Stimulated activated CD4-positive, alpha-beta T cell treated with anti-CD3 and anti-CD28 coated beads, TNF-alpha, amount 100 ng/mL, for 4 hours (primary cell): ENCODE measurements at places on chromosomes 12 and 14.

DNA sequence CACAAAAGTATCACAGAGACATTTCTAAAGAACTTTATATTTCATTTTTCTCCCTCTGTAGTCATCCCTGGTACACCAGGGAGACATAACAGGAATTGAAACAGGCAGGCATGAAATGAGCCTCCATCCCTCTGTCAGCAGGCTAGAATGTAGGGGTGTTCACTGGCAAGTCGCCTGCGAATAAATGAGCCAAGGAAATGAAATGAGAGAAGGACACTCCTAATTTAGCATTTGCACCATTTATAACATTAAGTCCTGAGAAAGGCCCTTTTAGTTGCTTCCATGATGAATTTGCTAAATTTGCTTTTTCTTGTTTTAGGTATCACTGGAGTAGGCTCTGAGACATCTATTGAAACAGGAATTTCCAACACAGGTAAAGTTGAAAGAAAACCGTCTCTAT, 192.4 kb upstream of the CNTN1 start:
- no peak for DNase-seq

GRCh38 chr12:69338120-69338859, 9.9 kb upstream of the LYZ start:
- no peak for DNase-seq

DNA sequence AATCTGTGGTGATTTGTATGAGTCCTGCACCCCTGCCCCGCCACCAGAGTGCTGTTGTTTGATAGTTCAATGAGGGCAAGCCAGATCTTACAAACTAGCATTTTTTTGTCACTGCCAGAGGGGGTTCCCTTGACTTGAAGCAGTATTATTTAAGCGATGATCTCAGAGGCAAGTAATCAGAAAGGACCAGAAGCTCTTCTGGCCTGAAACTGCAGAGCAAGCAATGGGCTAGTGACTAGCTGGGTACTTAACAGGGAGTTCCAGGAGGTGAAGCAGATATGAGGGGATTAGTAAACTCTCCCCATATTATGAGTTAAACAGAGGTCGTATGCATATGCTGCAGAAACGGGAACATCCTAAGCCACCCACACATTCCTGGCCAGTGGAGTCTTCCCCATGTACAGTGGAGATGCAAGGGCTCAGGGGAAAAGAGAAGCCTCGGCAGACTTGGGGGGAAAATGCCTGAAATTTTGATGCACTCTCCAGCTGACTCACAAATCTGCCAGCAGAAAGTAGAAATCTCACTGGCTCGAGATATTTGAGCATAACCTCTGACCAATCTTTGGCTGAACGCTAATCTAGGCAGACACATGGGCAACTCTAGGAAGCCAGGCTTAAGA, 8.3 kb upstream of the CRACR2A start:
- DNase-seq, result no peak

GRCh38 chr12:88362439-88362838, 217.8 kb downstream of the KITLG start:
- DNase-seq, result no peak

GRCh38 chr14:68235011-68235410, 415.4 kb downstream of the RAD51B start:
- no peak for DNase-seq

DNA sequence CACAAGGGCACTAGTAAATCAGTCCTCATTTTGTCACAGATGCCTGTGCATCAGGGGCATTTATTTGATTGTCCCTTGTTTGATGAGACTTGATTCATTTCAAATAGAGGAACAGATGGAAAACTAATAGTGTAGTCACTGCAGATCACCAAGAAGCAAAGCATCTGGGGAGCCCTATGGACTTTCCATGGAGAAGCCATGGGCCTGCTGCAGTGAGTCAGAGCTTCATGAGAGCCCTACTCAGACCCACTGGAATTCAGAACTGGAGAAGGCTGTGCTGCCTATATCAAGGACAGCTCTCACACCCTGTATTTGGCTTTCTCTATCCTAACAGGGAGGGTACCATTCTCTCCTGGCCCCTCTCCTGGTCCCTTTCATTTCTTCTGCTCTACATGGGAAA, 126.2 kb downstream of the GRIP1 start:
- DNase-seq, result no peak

- no peak for DNase-seq
Observed at GRCh38 chr14:86613786-86614185, 1083.8 kb downstream of the FLRT2 start.

DNA sequence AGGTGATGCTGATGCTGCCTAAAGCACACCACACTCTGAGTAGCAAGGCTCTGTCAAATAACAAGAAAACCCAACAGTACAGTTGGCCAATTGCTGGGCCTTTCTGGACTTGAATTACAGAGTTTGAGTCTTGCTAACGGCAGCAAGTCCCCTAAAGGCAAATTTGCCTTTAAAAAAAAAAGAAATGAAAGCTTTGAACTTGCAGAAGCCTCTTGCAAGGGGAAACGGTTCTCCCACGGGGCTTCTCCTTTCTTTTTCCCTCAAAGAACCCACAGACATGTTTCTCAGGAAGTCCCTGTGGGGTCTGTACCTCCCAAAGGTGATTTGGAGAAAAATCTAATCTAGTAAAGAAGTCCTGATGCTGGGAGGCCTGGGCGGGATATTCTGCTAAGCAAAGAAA, 191.3 kb upstream of the MYL2 start:
- DNase-seq, result no peak

- DNase-seq, result peak; percentile 15
Observed at GRCh38 chr14:75418850-75419768, 8.7 kb upstream of the JDP2 start.

DNA sequence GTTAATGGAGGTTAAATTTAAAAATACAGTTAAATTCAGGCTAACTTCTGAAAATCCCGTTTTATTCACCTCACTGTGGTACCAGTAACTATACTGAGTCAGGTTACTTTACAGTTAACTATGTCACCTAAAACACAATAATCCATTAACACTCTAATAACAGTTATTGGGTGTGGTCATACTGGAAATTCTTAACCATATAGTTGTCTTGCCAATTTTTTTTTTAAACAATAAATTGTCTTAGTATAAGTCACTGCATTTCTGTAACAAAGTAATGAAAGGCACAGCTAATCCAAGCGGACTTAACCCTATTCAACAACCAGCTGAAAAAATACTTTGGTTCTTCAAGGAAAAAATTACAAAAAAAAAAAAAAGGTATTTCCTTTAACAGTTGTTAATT, 16.2 kb upstream of the PHLDA1 start:
- DNase-seq, result no peak

DNA sequence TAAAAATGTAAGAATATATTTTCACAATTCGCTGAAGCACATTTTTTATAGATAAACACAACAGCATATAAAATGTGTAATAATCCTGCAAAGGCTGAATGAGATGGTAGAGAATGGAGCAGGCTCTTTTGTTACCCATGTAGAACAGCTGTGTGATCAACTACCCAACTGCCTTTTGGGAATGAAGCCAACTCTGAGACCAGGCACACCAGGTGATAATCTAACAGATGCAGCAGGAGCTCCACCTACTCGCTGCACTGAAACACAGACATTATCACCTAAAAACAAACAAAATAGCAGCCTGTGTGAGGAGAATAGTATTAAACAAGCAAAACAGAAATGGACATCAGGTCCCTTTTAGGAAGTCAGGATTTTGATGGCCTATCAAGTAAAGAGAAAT, 183.3 kb downstream of the CCDC59 start:
- DNase-seq, result no peak

- no peak for DNase-seq
Observed at GRCh38 chr12:39892146-39892545, 213.7 kb downstream of the SLC2A13 start.

DNA sequence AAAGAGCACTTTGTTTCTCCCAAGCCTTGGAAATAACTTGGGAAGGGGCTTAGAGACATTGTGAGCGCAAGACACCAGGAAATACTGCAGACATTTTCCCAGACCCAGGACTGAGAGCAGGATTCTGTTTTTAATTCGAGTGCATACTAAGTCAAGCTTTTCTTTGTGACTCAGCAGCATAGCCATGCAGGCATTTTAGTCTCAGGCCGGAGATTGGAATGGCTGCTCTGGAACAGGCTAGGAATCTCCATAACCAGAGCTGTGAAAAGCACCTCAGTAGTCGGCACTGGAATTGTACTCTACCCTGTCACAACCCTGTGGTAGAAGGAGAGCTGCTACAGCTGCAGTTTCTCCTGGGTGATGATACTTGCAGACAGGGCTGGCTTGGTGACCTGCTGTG, 28.9 kb upstream of the GARIN6 start:
- DNase-seq, result no peak

- DNase-seq, result no peak
Observed at GRCh38 chr12:59927032-59927431, 331.2 kb downstream of the SLC16A7 start.

GRCh38 chr12:29739279-29739991, 44.3 kb downstream of the TMTC1 start:
- no peak for DNase-seq

GRCh38 chr12:81079280-81080076, 1.6 kb downstream of the ACSS3 start:
- DNase-seq, result no peak

DNA sequence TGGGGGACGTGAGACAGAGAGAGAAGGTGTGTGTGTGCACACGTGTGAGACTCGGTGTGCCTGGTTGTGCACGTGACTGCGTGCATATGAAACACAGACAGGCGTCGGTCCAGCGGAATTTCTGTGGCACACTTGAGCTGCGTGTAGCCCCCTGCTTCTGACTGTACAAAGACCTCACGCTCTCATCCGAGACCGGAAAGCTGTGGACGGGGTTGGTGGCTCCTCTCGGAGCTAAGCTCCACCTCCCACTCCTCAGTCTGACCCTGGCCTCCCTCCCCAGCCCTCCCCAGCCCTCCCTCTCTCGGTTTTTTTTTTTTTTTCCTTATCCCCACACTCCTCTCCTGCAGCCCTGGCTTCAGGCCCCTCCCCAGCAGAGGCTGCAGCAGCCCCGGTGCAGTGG, 8.3 kb upstream of the C14orf180 start:
- DNase-seq, result no peak

DNA sequence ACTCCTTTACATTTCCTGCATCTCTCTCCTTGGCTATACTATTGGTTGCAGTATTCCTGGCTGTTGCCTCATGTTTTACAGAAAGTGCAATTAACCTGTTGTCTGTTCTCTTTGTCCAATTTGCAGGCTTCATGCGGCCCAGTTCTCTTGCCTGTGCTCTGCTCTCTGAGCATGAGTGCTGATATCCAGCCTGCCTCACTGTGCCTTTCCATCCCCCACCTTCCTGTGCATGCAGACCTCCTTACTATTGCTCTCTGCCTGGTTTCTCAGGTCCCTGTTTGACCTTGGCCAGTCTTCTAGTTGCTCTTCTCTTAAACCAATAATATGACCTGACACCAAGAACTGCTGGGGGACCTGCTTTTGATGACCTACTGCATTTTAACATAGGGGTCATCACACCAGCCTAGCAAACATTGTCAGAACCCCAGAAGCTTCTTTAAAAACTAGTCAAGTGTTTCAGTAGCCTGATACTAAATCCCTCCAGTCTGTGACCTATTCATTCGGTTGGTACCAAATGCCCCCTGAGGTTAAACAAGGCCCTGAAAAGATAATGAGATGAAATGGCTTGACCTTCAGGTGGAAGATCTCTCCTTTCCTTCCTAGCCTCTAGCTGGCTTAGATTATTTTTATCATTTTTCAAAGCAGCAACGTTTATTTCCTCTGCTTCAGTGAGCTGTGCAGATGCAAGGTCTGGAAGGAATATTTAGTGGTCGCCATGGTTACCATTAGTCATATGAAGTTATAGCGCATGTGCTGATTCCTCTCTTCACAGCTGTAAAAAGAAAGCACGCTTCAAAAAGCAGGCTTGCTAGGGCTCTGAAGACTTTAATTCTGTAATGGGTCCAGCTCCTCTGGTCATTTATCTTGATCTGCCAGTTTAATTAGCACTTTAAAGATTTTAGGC, 216.5 kb downstream of the PHLDA1 start:
- no peak for DNase-seq

DNA sequence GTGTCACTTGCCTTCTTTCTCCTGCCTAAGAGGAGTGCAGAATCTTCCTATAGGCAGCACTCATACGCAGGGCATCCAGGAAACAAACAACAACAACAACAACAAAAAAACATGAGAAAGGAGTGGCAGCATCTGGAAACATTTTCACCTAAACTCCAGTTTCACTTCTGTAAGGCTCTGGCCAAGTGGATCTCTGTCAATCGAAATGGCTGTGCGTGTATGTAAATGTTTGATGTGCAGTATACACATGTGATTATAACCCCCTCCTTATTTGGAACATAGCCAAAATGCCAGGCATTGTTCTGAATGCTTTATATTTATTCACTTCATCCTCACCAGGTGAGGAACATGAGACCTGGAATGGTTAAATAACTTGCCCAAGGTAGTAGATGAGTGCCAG, 76.8 kb downstream of the COX16 start:
- no peak for DNase-seq

GRCh38 chr14:37247791-37248461, 50.2 kb downstream of the MIPOL1 start:
- no peak for DNase-seq

- DNase-seq, result no peak
Observed at GRCh38 chr12:122947352-122947792, 18.9 kb downstream of the ABCB9 start.

DNA sequence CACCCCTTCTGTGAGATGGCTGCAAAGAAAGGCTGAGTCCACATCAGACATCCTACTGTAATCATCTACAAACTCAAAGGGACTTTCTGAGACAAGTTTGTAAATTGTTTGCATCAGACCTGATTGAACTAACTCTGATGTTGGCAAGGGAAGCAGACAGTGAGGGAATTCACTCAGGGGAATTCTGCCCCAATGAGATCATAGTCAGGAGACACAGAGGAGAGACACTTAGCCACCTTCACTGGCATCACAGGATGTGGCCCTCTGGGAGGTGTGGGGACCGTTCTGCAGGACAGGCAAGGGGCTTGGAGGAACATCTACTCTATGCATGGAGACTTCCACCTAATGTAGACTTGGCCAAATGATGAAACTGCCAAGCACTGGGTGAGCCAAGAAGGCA, 70.7 kb upstream of the DDX11 start:
- DNase-seq, result no peak

GRCh38 chr12:40615590-40615989, 76.6 kb upstream of the CNTN1 start:
- no peak for DNase-seq

- DNase-seq, result no peak
Observed at GRCh38 chr12:67982164-67982563, 7.1 kb upstream of the IFNG-AS1 start.

DNA sequence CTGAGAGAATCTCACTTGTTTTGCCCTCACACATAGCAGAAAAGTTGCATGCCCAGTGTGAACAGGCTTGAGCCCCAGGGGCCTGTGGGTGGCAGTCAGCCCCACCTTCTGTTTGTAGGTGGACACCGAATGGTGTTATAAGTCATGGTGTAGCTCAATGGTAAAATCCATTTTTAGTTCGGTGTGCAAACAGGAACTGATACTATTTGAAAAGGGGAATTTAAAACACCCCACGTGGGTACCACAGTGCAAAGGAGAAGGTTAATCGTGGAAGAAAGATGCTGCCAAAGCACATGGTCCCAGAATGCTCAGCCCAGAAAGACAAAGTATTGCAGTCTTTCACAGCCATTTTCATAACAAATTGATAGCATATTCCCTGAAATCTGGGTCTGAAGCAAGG, 71.8 kb upstream of the GZMB start:
- no peak for DNase-seq
